ENCODE measurements at places on chromosomes 12 and 14. TPM values are rescaled to one million over a fixed set of nuclear protein-coding genes. Genes with fewer than 3 reads are reported as not detected.

DNA sequence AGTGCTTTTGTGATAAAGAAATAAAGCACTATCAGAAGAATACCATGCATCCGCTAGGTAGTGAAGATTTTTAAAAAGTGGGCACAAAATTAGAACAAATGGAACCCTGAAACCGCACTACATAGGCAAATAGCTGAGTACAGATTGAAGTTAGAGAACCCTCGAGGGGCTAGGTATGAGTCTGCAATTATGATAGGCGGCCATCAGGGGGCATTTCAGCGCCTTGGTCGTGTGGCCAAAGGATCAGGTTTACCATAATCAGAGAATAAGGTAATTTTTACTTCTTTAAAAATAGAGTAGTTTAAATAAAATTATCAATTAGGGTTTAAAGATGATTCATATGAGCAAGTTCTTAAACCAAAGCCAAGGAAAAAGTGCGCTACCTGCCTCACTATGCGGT, 129.8 kb downstream of the TMX1 start:
- no peaks in the 10 kb centered on the region for H3K27me3 ChIP-seq
- no peak overlapping the region for H3K4me3 ChIP-seq
- H3K27ac ChIP-seq: no peak overlapping the region
- no peaks in the 10 kb centered on the region for H3K36me3 ChIP-seq

- H3K36me3 ChIP-seq: no peaks in the 10 kb centered on the region
- H3K27me3 ChIP-seq: no peaks in the 10 kb centered on the region
- H3K27ac ChIP-seq: no peak overlapping the region
These were observed 231.1 kb downstream of the CACNA1C start for GRCh38 chr12:2283916-2284315.

The KLRG1 gene
- total RNA-seq: 0.42 TPM

DNA sequence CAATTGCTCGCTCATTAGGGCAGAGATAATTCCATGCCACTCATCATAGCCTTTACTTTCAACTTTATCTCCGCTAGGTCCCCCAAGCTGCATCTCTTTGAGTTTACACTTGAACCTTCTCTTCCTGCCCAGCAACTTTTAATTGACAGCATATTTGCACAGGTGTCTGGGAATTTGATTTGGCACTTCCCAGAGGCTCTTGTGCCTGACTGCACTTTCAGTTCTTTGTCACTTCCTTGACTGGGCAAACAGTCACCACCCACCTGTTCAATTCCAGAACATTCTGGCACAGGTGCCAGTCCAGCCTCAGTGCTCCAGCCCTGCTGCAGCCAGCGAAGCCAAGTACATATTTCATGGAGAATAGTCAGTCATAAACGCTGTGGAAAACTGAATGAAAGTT, 110.1 kb upstream of the LRIG3 start:
- H3K27me3 ChIP-seq: no peaks in the 10 kb centered on the region
- no peaks in the 10 kb centered on the region for H3K36me3 ChIP-seq
- H3K27ac ChIP-seq: no peak overlapping the region
- DNase-seq: no peak
- no peak overlapping the region for H3K4me3 ChIP-seq
- H3K4me1 ChIP-seq: no peaks in the 10 kb centered on the region

- H3K36me3 ChIP-seq: no peaks in the 10 kb centered on the region
- H3K27me3 ChIP-seq: no peaks in the 10 kb centered on the region
- no peak overlapping the region for H3K27ac ChIP-seq
- H3K4me1 ChIP-seq: no peaks in the 10 kb centered on the region
These were observed 256.4 kb upstream of the PWP1 start for GRCh38 chr12:107429006-107429705.

GRCh38 chr12:113393749-113394148, 9.9 kb downstream of the SDS start:
- DNase-seq: no peak
- H3K27me3 ChIP-seq: no peaks in the 10 kb centered on the region
- H3K27ac ChIP-seq: no peak overlapping the region
- no peaks in the 10 kb centered on the region for H3K4me1 ChIP-seq
- H3K4me3 ChIP-seq: no peak overlapping the region

- H3K27me3 ChIP-seq: no peaks in the 10 kb centered on the region
- H3K4me3 ChIP-seq: no peak overlapping the region
- peaks cover 5% of the 10 kb centered on the region for H3K4me1 ChIP-seq
- H3K36me3 ChIP-seq: no peaks in the 10 kb centered on the region
- no peak for DNase-seq
These were observed 22.1 kb upstream of the AQP2 start for GRCh38 chr12:49928471-49928870.

GRCh38 chr14:29150659-29151058, 384.1 kb downstream of the FOXG1 start:
- DNase-seq: no peak
- H3K4me1 ChIP-seq: no peaks in the 10 kb centered on the region
- H3K4me3 ChIP-seq: no peak overlapping the region
- no peak overlapping the region for H3K27ac ChIP-seq
- no peaks in the 10 kb centered on the region for H3K36me3 ChIP-seq

DNA sequence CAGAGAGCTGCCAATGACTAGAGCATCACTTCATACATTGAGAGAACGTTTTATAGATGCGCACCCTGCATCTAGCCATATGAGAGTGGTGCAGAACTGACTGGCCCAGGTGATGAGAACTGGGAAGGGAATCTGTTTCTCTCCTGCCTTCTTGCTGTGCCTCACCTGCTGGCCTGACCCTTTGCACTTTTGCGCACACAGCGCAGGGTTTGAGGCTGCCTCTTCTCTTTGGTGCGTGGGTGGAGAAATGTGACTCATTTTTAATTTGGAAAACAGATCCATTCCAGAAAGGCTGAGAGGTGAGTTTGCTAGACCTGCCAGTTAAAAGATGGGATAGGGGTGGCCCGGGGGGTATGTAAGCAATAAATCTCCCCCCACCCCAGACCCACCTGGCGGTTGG, 453 bp upstream of the ESRRB start:
- no peak overlapping the region for H3K4me3 ChIP-seq
- no peak for DNase-seq
- no peaks in the 10 kb centered on the region for H3K27me3 ChIP-seq
- no peak overlapping the region for H3K27ac ChIP-seq
- H3K36me3 ChIP-seq: no peaks in the 10 kb centered on the region

The GNPTAB gene
- total RNA-seq: 18.4 TPM

The USP30 gene
- 11.8 TPM for total RNA-seq

The C1R gene
- 1,213 TPM for total RNA-seq

The SNRNP35 gene
- total RNA-seq: 14.2 TPM

The PIWIL1 gene
- 0.34 TPM for total RNA-seq

The MYRFL gene
- total RNA-seq: not detected

The SCN8A gene
- 1.7 TPM for total RNA-seq

The CACNA1C gene
- total RNA-seq: 2.6 TPM

DNA sequence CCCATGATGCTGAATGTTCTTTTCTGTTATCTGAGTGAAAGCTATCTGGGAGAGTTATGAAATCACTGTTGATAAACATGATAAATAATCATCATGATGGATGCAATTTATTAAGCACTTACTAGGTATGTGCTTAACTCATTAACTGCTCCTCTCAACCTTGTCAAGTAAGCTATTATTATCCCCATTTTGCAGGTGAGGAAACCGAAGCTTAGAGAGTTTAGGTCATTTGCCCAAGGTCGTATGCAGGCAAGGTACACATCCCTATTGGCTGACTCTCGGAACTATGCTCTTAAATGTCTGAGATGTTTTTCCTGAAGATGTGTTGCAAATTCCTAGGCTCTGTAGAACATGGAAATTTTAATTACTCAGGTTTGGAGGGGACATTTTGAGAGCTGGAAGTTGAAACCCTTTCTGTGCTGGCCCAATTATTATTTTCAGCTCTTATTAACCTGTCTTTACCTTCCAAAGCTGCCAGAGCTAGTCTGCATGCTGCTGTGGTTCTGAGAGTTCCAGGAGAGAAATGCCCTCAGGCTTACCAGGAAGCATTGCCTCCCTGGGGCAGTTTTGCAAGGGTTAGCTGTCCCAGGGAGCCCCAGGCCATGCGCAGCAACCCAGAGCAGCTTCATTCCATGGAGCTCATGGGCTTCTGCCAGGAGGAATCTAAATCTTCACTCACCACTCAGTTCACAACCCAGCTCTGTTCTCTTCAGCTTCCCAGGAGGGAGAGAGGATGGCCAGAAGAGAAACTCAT, 55.6 kb upstream of the OAS1 start:
- no peak overlapping the region for H3K4me3 ChIP-seq
- DNase-seq: no peak
- H3K27me3 ChIP-seq: no peaks in the 10 kb centered on the region
- no peak overlapping the region for H3K27ac ChIP-seq
- H3K36me3 ChIP-seq: no peaks in the 10 kb centered on the region

DNA sequence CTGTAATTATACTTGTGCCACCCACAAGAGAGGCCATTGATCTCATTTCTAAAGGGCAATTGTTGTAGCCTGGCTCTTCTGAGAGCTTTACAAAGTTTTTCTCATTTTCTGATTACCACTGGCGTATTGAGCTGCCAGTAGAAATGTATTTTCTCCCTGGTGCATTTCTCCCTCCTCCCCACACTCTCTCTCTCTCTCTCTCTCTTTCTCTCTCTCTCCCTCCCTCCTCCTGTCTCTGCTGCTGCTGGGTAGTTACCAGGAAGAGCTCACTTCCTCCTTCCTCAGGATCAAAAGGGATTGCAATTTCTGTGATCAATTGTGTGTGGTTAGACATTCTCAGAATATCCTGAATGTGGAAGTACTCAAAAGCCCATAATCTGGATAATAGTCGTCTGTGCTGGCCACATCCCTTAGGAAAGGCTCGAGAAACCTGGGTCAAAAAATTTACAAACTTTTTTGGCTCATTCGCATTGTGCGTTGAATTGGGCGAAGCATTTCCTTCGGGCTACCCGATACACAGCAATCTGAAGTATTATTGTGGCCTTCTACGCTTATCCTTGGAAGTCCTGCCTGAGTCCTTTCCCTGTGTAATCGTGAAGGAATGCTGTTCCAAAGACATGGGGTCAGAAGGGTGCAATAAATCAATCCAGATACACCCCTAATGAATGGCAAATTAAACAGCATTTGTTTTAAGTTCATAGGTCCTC, 254.8 kb downstream of the MSRB3 start:
- no peak overlapping the region for H3K27ac ChIP-seq
- no peaks in the 10 kb centered on the region for H3K4me1 ChIP-seq
- H3K27me3 ChIP-seq: no peaks in the 10 kb centered on the region
- DNase-seq: no peak

The KERA gene
- not detected for total RNA-seq

The TPPP2 gene
- total RNA-seq: 2.5 TPM

DNA sequence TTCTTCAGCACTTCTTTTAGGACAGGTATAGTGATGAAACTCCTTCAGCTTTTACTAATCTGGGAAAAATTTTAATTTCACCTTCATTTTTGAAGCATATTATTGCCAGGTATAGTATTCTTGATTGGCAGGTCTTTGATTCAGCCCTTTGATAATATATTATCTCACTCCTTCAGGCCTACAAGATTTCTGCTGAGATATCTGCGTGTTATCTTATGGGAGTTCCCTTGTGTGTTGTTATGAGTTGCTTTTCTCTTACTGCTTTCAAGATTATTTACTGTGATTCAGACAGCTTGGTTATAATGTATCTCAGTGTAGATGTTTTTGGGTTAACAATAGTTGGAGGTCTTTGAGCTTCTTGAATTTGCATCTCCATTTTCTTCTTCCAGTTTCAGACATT, 87.4 kb downstream of the ATF7IP start:
- no peaks in the 10 kb centered on the region for H3K4me1 ChIP-seq
- no peak overlapping the region for H3K27ac ChIP-seq
- H3K4me3 ChIP-seq: no peak overlapping the region
- DNase-seq: no peak

DNA sequence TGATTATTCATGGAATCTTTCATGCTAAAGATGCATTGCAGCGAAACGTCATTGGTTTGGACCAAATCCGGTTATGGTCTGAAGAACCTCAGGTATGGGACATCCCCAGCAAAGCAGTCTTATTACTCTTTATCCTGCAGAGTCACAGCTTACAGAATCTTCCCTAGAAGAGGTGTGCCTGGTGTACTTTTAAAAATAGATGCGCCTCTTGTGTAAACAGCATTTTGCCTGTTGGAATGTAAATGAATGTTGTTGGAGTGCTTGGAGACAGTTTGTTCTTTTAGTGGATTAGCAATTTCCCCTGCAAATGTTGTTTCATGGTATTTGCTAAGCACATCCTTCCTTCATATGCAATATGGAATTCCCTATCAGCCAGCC, 242.5 kb downstream of the ZFP36L1 start:
- H3K4me3 ChIP-seq: no peak overlapping the region
- no peak for DNase-seq
- H3K36me3 ChIP-seq: no peaks in the 10 kb centered on the region
- H3K27me3 ChIP-seq: no peaks in the 10 kb centered on the region

DNA sequence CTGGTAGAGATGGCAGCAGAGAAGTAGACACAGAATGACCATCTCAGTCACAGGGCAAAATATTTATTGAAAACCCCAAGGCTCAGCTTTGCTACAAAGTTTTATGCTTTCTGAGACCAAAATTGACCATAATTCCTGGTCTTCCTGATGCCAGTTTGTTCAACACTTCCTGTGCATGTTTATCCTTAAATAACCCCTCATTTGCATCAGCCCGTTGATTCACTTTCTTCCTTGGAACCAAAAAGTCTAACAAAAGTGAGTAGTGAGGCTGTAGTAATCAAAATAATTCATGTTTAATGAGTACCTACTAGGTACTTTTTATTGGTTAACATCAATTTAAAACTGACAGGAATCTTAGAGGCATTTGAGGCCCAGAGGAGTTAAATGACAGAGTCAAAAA, 51.7 kb downstream of the TRHDE start:
- no peak for DNase-seq
- H3K27ac ChIP-seq: no peak overlapping the region
- H3K4me1 ChIP-seq: no peaks in the 10 kb centered on the region
- no peaks in the 10 kb centered on the region for H3K36me3 ChIP-seq
- H3K27me3 ChIP-seq: no peaks in the 10 kb centered on the region

DNA sequence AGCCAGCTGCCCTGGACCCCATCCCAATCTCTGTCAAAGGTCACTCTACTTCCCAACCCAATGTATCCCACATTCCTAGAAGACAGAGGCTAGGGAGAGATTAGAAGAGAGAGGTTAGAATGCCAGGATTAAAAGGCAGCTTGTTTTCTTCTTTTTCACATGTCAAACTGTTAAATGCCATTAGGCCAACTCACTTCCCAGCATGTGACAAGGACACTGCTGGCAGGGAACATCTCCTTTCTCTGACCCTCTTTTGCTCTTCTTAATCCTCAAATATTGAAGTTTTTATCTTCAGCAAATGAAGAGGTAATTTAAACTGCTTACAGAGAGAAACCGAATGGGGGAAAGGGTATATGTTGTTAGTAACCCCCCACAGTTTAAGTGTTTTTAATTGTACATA, 89.1 kb downstream of the BBS10 start:
- no peak overlapping the region for H3K4me3 ChIP-seq
- DNase-seq: no peak
- no peaks in the 10 kb centered on the region for H3K36me3 ChIP-seq
- no peaks in the 10 kb centered on the region for H3K4me1 ChIP-seq

DNA sequence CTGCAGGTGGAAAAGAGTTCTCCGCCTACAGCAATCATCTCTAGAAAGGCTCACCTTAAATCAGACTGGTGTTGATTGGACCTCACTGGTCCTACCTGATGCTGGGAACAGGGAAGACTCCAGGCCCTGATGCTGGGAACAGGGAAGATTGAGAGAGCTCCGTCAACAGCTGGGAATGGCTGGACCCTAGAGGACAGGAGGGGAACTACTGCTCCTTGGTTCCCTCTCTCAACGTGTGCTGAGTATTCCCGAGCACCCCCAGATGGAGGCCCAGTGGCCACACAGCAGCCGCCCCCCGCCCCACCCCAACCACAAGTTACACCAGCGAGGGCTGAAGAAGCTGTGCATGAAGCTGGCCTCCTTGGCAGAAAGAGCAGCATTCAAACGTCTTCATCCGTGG, 240.3 kb downstream of the SLC15A4 start:
- no peak overlapping the region for H3K4me3 ChIP-seq
- H3K27ac ChIP-seq: no peak overlapping the region
- no peaks in the 10 kb centered on the region for H3K27me3 ChIP-seq
- no peaks in the 10 kb centered on the region for H3K36me3 ChIP-seq
- H3K4me1 ChIP-seq: no peaks in the 10 kb centered on the region

Measured in ovary (tissue), 10 donors.